NCI-H2171 (cell line): ENCODE measurements at places on chromosomes 1 and 21.

GRCh38 chr1:47999097-47999496 lies 1.9 kb upstream of the TRABD2B start:
- DNase-seq = no peak

- no peak for DNase-seq
Measured at GRCh38 chr21:25806060-25806459, 71.3 kb downstream of the GABPA start.

GRCh38 chr1:59146651-59147358 lies 150.1 kb upstream of the FGGY start:
- DNase-seq = no peak

DNA sequence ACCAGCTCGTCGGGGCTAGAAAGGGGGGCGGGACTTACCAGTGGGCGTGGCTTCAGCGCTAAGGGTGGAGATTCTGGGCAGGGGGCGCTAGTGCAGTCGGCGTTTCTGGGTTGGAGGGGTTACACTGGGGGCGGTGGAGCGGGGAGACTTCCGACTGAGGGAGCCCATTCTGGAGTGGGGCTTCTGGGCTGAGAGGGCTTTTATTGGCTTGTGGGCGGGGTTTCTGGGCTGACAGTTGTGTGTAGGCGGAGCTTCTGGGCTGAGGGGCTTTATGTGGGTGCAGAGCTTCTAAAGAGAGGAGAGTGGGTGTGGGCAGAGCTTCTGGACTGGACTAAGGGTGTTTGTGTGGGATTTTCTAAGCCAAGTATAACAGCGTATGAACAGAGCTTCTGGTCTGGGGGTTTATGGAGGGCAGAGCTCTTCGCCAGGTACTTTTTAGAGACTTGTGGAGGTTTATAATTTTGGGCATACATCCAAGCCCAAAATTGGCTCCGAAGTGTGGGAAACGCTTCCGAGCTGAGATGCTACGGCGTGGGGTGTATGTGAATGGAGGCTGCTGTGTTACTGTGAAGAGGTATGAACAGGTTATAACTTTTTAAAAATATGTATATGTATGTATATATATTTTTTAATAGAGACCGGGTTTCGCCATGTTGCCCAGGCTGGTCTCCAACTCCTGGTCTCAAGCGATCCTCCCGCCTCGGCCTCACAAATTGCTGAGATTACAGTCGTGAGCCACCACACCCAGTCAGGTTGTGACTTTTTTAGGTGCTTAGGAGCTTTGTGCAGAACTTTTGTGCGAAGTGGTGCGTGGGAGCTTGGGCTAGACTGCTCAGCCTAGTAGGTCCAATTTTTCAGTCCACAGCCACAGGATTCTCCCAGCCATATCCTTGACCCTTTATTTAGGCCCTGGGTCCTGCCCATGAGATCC lies 825 bp downstream of the TMEM39B start:
- no peak for DNase-seq

DNA sequence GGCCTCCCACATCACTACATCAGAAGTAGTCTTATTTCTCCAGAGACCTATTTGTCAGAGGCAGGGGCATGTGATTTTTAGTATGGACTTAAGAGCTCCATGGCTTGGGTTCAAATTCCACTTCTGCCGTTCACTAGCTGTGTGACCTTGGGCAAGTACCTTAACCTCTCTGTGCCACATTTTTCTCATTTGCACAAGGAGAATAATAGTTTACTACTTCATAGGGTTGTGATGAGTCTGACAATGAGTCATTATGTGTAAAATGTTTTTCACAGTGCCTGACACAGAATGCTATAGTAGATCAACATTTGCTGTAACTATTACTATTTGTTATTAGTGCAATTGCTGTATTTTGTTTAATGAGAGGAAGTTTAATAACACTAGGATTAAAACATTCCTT lies 200.6 kb downstream of the PRDM2 start:
- DNase-seq = no peak

DNA sequence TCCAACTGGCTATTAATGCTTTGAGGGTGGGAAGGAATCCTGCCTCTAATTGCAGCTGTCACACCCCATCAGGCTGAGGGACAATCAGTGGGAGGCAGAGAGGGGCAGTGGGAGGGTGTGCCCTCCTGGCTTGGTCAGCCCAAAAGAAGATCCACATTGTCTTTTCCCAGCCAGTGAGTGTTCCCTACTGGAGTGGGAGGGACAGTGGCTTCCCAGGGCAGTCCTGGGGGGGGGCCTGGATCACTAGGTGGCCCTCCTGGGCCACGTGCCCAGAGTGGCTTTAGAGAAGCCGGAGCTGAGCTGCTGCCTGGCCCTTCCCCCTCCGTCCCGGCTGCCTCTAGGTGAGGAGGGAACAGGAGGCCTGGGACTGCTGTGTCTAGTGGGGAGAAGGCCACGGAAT lies 14.0 kb downstream of the INKA2 start:
- DNase-seq = no peak

GRCh38 chr1:77014073-77014788 lies 147.0 kb downstream of the ST6GALNAC5 start:
- no peak for DNase-seq

- DNase-seq = no peak
Measured at GRCh38 chr1:99650773-99651437, 5.0 kb downstream of the PALMD start.

- DNase-seq = no peak
Measured at GRCh38 chr1:51345300-51345687, 14.9 kb upstream of the TTC39A start.

DNA sequence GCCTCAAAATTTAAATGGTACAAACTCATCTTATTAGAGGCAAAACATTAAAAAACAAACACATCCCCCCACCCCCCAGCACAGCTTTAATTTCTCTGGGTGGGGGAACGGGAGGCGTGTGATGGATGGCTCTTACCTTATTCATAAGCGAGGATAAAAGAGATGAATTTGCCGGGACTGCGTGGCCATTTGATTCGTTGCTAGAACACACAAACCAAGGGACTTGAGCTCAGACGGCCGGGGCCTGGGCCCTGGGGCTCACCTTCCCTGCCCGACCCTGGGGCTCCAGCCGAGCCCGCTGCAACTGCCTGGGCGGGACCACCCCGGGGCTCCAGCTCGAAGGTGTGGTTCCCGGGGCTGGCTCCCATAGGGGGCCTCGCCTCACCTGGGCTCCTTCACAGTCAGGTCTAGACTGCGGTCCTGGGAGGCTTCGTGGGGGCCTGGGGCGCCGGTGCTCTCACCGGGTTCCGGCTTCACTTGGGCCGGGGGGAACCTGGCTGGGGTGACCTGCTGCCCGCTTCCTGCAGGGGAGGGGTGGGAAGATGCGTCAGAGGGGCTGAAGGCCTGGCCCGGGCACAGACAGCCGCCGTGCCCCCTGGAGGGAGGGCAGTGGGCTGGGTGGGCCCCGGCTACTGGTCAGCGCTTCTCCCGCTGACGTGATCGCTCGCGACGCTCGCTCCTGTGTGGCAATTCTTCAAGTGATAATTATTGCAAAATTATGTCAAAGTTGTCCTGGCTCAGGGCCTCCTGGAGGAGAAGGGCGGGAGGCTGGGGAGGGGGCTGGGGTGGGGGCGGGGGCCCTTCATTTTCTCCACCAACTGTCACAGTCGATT lies 145.7 kb downstream of the CASZ1 start:
- no peak for DNase-seq

- DNase-seq = no peak
Measured at GRCh38 chr1:244680667-244681066, 27.7 kb downstream of the DESI2 start.
